ENCODE measurements at places on chromosomes 4 and X. TPM values are rescaled to one million over a fixed set of nuclear protein-coding genes. Genes with fewer than 3 reads are reported as not detected.

GRCh38 chr4:110632506-110633357, 9.9 kb upstream of the PITX2 start:
- no peak for DNase-seq

- DNase-seq = no peak
Observed at GRCh38 chrX:42241421-42241820, 318.1 kb upstream of the CASK start.

DNA sequence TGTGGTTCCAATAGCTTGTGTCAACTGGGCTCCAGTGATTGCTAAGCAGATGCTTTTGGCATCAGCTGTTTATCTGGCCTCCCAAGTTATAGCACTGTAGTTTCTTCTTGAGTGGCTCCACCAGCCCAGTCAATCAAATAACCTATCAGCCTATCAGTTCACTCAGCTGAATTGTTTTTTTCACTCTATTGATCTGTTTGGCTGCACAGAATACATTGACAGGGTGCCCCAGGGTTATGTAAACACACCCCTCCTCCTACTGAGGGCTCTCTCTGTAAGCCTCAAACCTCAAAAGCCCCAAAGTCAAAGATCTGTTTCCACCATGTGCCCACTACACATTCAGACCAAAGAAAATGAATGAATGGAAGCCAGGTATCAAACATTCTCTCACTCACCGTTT, 214.0 kb downstream of the HS6ST2 start:
- no peak for DNase-seq

DNA sequence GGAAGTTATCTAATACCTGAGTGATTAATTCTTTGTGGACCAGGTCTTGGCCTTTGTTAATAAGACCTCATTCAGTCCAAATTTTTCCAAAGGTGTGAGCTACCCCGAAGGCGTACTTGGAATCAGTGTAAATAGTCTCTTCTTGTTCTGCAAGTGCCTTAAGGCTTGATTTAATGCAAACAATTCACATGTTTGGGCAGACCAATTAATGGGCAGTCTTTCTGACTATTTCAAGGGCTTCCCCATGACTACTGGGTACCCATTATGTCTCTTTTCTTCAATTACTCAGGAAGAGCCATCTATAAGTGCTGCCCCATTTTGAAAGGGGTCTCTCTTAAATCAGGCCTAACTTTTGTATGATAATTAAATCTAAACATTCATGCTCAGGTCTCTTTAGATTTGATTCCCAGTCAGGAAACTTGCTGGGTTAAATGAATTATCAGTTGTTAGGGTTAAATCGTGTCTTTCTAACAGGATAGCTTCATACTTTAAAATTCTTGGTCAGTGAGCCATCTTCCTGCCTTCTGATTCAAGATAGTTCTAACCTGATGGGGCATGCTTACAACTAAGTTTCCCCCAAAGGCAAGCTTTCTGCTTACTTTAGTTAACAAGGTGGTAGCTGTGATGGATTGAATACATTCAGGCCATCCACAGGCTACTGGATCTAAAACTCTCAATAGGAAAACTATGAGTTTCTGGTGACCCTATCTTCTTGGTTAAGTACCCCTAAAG, 179.6 kb downstream of the CCNG2 start:
- DNase-seq = no peak

- no peak for DNase-seq
Observed at GRCh38 chr4:52585379-52585778, 73.7 kb downstream of the USP46 start.

DNA sequence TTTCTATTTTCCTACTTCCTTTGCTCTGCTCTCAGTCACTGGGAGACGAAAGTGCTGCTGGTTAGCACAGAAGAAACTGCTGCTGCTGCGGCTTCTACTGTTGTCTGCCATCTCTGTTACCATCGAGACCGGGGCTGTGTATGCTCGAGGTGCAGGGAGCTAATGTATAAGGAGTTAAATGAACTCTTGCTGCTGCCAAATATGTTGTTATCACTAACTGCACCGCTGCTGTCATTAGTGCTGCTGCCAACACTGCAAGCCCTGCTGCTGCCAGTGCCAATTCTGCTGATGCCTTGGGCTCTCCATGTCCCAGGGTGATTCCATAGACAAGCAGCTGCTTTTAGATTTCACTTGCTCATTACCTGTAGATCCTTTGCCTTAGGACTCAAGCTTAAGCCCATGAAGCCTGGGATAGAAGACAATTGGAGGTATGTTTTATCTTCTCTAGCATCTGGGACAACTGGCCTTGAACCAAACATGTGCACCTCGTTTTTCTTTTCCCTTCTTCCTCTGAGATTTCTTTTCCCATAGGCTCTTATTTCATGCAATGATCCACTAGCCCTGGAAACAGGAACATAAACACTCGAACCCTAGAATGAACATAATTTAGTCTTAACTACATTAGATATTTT, 107.8 kb downstream of the CCSER1 start:
- no peak for DNase-seq

DNA sequence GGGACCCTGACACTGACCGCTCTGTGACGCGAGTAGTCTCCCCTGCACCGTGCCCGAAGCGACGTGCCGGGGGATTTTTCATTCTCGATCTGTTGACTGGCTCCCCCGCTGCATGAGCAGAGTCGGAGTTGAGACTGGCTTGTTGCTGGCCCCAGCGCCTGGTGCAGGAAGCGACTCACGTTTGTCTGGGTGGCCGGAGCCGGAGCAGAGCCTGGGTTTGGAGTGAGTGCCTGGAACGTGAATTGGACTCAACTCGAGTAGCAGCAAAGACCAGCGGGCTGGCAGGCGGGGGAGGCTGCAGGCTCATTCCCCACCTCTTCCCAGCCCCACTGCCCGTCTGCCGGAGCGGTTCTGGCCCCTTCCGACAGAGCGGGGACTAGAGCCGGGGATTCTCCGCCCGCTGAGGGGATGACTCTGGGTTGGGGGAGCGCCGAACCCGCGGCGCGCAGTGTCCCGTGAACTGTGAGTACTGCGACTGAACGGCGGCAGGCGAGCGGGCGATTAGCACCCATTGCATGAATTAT, 554 bp downstream of the PCDH7 start:
- DNase-seq = peak; percentile 58

- no peak for DNase-seq
Observed at GRCh38 chr4:13893211-13893610, 265.7 kb upstream of the BOD1L1 start.

GRCh38 chr4:2365913-2366210, 52.6 kb downstream of the ZFYVE28 start:
- DNase-seq = no peak

- DNase-seq = no peak
Observed at GRCh38 chr4:151599863-151600262, 160.9 kb downstream of the GATB start.

DNA sequence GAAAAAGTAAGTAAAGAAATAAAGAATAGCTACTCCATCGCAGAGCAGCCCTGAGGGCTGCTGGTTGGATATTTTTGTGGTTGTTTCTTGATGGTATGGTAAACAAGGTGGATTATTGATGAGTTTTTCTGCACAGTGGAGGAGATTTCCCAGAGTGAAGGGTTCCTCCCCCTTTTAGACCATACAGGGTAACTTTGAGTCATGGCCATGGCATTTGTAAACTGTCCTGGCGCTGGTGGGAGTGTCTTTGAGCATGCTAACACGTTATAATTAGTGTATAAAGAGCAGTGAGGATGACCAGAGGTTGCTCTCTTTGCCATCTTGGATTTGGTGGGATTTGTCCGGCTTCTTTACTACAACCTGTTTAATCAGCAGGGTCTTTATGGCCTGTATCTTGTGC, 128.2 kb downstream of the ASMT start:
- no peak for DNase-seq

DNA sequence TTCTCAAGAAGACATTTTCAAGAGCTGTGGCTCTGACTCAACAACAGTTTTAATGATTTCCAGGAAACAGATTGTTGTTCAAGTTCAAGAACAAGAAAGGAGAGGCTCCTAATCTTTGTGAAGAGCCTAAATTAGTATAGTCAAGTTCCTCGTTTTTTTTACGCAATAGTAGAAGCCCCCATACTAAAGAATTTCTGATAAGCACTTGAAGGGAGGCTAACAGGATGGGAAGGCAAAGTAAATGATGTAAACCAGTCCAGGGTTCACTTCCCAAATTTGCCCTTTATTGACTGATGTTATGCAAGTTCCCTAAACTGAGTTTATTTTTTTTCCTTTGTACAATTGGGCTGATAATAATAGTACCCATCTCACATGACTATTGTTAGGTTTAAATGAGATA, 178.2 kb downstream of the RTL9 start:
- DNase-seq = peak; percentile 2

GRCh38 chr4:78684325-78685079, 91.6 kb upstream of the BMP2K start:
- peak; percentile 64 for DNase-seq

DNA sequence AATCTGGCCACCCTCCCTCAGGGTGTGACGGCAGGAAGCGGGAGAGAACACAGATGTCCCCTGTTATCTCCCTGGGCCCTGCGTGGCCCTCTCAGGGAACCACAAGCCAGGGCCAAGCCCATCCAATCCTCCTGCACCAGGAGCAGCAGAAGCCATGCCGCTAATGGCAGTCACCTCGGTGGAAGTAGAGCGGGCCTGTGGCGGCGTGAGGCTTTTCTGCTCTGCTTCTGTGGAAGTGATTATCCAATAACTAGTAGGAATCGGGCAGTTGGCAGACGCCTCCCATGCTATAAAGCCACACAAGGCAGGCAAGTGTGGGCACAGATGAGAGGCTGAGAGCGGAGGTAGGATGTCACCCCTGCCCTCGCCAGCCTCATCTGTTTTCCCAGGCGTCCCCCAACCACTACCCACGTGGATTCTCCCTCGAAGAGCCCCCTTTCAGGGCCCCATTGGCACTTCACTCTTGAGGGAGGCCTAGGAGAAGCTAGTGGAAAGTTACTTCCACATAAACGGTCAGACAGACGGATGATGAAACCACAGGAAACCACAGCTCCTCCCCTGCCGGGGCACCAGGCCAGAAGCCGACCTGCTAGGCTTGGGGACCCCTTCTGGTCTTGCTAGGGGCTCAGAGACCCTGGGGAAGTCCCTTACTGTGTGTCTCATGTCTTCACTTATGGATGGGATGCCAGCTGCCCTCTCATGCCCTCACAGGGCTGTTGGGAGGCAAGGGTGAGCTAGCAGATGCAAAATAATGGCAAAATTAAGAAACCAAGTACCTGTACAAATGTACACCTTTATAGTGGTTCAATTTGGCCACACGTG, 18.8 kb upstream of the TMSB4X start:
- DNase-seq = peak; percentile 74

- no peak for DNase-seq
Observed at GRCh38 chr4:168451331-168451730, 29.0 kb downstream of the DDX60L start.

DNA sequence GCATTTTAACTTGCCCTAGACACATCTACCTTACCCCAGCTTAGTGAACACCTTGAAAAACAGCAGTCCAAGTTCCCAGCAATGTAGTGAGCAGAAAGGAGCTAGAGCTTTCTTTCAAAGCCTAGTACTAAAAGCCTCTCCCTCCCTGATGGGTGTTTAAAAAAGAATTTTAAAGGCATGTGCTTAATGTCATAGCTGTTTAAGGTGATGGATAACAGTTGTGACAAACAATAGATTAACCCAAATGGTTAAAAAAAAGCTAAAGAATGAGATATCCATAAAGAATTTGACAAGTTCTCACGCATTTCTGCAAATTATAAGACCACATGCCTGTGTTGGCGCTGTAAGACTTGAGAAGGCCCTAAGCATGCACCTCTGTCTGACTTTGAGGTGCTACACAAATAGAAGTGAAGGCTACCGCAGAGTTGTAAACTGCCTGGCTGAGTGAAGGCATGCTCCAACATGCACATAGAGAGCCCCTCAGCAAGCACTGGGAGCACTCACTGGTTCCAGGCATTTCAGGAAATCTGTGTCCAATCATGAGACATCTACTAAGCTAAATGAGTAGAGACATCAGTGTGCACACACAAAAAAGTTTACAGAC, 94.0 kb downstream of the PHF8 start:
- peak; percentile 7 for DNase-seq

DNA sequence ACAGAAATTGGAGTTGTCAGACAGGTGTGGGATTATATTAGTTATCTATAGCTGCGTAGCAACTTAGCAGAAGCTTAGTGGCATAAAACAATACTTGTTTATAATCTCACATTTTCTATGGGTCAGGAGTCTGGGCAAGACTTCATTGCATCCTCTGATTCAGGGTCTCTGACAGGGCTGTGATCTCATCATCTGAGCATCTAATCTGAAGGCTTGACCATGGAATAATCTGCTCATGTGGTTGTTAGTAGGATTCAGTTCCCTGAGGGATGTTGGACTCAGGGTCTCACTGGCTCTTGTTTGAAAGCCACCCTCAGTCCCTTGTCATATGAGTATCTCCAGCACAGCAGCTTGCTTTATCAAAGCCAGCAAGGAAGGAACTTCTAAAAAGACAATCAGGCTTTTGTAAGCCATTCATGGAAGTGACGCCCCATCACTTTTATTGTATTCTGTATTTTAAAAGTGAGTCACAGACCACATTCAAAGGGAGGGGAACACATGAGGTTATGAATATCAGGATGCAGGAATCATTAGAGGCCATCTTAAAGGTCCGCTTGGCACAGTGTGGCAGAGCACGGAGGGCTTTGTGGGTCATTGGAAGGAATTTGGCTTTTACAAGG, 37.2 kb upstream of the FAM9B start:
- DNase-seq = peak; percentile 36

DNA sequence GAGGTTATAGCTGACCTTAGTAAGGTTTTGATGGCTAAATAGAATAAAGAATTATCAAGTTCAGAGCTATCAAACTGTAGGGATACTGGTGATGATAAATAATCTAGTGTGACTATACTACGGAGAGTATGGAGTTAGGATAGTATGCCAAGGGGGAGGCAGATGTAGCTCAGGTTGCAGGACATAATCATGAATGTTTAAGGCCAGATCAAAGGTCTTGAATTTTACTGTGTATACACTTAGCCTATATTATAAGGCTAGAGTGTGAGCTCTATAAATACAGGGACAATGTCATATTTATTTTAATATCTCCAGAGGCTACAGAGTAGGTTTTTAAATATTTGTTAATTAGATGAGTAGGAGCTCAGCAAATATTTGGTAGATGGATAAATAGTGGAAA, 131.1 kb upstream of the STIM2 start:
- DNase-seq = no peak

GRCh38 chr4:157832596-157832995, 340.2 kb downstream of the GASK1B start:
- no peak for DNase-seq

- DNase-seq = no peak
Observed at GRCh38 chr4:186266729-186267456, 904 bp downstream of the F11 start.

- DNase-seq = no peak
Observed at GRCh38 chrX:19342331-19342906, 1.3 kb upstream of the PDHA1 start.

GRCh38 chrX:149987613-149988012, 49.3 kb upstream of the EOLA2 start:
- no peak for DNase-seq

GRCh38 chr4:44256414-44256813, 192.2 kb downstream of the KCTD8 start:
- no peak for DNase-seq

GRCh38 chrX:134659761-134660160, 1.5 kb upstream of the PLAC1 start:
- no peak for DNase-seq

Gene USP26
- total RNA-seq = not detected

Gene CLIC2
- total RNA-seq = not detected

Gene MAB21L2
- 1.9 TPM for total RNA-seq

Gene CLCN4
- total RNA-seq = 7.2 TPM

Gene SULT1B1
- total RNA-seq = 0.11 TPM

Gene SLC25A14
- 16.0 TPM for total RNA-seq

Gene UGDH
- total RNA-seq = 111 TPM

Gene GRID2
- total RNA-seq = 0.07 TPM

Gene UGT2B15
- not detected for total RNA-seq

Gene FAM200B
- 67.4 TPM for total RNA-seq

Gene VCX
- not detected for total RNA-seq

Gene GABRB1
- total RNA-seq = not detected

Data from astrocyte (in vitro differentiated cells and primary cell).